ENCODE measurements at places on chromosomes 2 and 18.

- no peak for DNase-seq
Measured at GRCh38 chr18:49563130-49563540, 1.3 kb downstream of the LIPG start.

DNA sequence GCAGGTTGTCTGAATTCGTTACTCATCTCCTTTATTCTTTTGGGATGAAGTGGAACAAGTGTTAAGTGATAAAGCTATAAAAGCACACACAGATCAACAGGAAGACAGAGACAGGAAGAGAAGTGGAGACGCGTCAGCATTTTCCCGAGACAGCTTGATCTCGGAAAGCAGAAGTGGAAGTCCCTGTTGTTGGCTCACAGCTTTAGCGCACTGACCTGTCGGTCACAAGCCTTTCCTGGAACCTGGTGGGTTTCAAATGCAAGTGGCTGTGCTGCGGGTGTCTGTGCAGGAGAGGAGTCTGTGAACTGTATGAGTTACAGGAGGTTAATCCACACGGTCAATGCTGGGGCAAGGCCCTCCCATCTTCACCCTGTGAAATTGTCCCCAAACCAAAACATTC lies 116.6 kb upstream of the PELI1 start:
- DNase-seq, result peak; percentile 84

DNA sequence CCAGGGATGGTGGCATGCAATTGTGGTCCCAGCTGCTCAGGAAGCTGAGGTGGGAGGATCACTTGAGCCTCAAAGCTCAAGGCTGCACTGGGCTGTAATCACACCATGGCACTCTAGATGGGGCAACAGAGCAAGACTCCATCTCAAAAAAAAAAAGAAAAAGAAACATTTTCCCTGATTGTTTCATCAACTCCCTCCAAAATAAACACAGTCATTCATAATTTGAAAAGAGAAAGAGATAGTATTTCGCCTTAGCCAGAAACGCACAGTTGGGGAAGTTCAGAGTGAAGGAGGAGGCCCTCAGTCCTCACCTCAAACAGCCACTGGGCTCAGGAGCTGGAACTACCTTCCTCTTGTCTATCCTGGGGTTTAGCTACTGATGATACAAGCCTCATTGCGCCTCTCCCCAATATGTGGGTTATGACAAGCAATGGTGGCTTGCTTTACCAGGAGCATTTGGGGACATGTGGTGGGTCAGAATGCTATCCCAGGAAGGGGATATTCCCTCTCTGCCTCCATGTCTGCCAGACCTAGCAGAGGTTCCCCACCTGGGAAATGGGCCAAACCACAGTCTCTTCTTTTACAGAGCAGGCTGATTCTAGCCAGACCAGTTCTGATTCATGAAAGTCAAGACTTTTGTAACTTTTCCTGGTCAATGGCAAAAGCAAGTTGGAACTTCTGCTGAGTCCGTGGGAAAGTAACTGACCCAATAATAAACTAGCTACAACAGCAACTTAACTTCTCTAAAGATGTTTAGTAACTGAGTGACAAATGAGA lies 22.2 kb upstream of the TMEM87B start:
- DNase-seq, result peak; percentile 97

DNA sequence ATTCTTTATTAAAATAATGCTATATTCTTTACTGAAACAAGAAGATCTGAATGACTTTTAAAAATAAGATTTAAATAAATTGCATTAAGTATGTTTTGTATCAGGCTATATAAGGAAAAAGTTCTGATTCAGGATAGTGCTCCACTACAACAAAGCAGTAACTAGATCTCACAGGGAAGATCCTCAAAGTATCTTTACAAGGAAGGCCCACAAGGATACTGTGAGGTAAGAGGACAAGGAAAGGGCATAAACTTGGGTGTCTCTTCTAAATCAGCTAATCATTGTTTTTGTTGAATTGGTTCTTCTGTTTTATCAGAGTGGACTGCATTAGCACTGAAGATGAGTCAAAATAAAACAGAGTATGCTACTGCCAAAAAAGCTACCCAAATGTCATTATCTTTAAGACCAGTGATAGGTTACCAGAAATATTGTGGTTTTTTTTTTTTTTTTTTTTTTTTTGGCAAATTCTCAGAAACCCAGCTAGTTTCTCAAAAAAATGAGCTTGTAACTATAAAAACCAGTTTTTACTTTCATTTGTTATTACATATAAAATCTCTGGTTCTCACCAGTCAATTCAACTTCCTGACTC lies 160.9 kb downstream of the BAZ2B start:
- no peak for DNase-seq

DNA sequence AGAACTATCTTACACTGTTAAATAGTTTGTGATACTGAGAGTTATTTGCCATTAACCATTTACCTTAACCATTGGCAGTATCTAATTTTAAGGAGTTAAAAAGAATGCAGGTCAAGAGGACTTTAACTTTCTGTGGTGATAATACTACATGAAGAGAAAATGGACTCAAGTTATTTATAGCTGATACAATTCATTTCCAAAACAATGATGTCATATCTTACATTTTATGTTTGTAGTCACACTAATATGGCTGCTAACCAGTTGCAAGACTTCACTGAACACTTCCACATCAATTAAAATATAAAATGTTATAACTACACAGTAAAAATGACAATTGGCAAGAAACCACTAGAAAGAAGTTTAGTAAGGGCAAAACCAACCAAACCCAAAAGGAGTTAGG lies 77.7 kb downstream of the CDH2 start:
- DNase-seq, result no peak

DNA sequence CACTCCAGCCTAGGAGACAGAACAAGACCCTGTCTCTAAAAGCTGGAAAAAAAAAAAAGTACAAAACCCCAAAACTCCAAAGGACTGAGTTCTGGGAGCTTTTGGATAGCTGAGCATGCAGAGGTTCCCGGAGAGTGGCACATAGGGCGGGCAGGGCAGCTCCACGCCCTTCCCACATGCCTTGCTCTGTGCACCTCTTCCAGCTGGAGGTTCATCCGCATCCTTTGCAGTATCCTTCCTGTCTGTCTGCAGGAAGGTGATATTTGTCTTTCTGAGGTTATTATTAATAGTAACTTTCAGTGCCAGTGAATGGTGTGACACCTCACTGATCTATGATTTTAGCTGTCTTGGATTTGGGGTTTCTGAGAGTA lies 70.2 kb downstream of the INPP4A start:
- DNase-seq, result no peak

- no peak for DNase-seq
Measured at GRCh38 chr2:138626148-138626547, 124.6 kb downstream of the SPOPL start.

GRCh38 chr2:241000831-241001321 lies 2.5 kb downstream of the SNED1 start:
- DNase-seq, result peak; percentile 1

- DNase-seq, result peak; percentile 35
Measured at GRCh38 chr2:101951296-101951695, 40.5 kb upstream of the IL1R2 start.

GRCh38 chr2:168645696-168646338 lies 156.6 kb upstream of the NOSTRIN start:
- DNase-seq, result no peak

- DNase-seq, result no peak
Measured at GRCh38 chr2:67865917-67866316, 196.9 kb downstream of the C1D start.

DNA sequence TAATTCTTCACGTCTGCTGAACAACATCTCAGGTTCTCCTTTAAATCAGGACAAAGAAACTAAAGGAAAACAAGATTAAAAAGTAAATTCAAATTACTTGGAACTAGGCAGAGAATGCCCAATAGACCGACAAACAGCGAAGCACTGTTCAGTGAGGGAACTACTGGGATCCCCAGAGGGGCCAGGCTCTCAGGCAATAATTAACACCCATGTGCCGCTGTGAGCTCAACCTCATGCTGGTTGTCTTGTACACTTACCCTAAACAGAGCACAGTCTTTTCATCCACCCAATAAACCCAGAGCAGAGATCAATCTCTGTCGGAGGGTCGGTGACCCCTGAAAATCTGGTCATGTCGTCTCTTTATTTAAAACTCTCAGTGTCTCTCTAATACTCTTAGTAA lies 229.9 kb upstream of the CRIM1 start:
- DNase-seq, result no peak

GRCh38 chr2:135175177-135175576 lies 123.1 kb downstream of the RAB3GAP1 start:
- no peak for DNase-seq

DNA sequence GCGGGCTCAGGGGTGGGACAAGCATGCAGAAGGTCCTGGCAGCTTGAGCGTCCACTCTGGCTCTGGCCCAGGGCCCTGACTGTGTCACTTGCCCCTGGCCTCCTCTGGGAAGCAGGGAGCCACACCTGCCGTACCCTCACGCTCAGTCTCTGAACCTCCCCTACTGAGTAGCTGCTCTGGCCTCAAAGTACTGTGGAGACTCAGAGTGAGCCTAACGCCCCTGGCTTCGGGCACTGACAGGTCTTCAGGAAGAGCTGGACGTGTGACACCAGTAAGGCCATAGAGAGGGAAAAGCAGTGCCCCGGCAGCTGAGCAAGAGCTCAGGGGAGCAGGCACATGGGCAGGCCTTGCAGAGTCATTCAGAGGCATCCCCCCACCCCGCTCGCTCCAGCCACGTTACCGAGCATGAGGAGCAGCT lies 73.3 kb downstream of the SFXN5 start:
- no peak for DNase-seq

DNA sequence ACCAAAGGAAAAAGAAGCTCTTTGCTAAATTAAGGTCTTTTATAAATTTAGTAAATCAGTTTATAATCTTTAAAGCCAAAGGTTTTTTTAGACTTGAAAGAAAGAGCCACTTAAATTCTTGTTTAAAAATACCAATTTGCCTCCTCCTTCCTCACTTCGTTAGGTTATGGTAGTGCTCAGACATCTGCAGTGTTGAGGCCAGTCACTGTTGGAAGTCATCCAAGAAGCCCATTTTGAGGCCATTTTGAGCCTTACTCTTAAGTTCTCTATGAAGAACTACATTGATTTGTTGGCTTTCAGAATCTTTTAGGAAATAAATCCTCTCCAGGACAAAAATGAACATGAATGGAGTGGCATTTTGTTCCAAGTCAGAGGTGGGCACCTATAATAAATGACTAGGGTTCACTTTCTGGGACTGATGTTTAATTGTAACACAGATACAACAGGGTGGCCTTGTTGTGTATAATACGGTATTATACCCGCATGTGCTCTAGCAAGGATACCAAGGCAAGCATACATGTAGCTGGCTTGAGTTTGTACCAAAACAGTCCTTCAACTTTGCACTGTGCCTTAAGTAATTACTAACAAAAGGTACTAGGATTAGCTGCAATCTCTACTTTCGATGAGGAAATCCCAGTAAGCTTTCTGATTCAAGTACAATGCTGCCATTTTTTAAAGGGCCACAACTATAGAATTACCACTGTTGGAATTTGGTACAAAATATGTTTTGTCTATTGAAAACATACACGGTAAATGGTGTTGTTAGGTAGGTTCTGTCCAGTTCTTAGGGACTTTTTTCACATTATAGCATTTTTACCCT lies 22.8 kb downstream of the SLC66A3 start:
- no peak for DNase-seq

- no peak for DNase-seq
Measured at GRCh38 chr2:124180635-124181034, 155.5 kb downstream of the CNTNAP5 start.

DNA sequence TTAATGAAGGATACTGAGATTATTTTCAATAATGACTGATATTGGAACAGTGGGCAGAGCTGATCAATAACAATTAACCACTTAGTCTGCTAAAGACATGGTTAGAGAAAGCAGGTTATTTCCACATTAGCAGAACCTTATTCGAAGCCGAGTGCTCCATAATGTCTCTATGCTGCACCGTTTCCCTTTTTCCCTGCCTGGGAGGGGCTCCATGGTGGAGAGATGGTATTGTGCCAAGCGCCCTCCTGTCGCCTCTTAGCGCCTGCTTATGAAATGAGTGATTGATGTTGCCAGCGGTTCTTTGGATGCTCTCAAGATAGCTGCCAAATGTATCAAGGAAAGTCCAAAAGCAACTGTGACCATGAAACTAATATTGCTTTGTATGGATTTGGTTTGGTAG lies 34.6 kb upstream of the INSIG2 start:
- no peak for DNase-seq

DNA sequence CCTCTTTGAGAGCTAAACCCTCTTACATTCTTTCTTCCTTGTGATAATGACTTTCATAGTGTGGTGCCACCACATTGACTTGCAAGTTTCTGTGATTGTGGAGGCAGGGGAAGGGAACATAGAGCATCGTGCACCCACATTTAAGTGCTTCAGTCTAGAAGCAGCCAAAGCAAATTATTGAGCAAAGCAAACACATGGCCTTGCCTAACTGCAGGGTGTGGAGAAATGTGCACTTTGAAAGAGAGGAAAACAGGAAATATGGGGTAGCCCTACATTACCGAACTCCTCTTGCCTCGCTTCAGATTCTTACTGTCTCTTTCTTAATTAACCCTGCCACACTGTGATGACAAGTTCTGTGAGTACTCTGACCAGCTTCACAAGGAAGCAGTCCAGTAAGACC lies 814.6 kb downstream of the SLC4A3 start:
- no peak for DNase-seq

DNA sequence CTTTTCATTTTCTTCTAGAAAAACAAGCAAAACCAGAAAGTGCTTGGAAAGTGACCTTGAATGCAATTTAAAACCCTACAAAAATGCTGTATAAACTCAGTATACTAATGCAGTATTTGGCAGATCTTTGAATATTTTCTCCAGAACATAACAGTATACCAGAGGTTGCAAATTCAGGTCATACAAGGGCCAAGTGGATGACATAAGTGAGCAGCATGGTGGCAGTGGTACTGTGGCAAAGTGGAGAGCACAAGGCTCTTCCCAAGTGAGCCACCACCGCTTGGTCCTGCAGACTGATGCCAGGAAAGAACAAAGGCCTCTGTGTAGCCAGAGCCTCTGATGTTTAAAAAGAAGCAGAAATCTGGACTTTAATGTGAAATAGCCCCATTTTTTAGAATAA lies 33.1 kb downstream of the METTL4 start:
- no peak for DNase-seq

DNA sequence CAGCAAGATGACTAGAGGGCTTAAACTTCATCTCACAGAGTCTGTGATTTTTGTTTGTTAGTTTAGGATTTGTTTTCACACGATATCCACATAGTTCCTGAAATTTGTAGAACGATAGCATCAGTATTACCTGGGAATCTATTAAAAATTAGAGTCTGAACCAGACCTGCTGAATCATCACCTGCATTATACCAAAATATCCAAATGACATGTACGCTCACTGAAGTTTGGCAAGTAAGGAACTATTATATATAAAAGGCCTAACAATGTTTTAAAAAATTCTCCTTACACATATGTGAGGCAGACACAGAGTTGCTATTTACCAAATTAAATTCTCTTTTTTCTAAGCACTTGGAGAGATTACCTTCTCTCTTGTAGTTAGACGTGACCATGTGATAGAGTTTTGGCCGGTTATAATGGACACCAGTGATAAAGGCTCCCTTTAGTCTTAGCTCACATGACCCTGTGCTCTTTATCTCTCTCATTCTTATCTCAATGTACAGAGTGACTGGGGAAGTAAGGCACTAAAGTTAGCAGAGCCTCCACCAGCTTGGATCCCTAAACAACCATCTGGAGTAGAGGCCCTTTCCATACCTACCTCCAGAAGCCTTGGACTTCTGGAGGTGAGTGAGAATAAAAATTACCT lies 363.1 kb downstream of the DSC3 start:
- DNase-seq, result no peak
